ENCODE measurements at places on chromosomes 1 and 21.

DNA sequence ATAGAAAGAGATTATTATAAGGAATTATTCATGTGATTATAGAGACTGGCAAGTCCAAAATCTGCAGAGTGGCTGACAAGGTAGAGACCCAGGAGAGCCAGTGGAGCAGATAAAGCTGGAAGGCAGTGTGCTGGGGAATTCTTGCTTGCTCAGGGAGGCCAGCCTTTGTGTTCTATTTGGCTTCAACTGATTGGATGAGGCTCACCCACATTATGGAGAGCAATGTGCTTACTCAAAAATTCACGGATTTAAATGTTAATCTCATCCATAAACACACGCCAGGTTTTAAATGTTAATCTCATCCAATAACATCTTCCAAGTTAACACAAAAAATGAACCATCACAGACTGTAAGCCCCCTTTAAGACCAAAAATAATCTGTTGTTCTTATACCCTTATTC, 30.2 kb upstream of the PHGDH start:
- DNase-seq = no peak

DNA sequence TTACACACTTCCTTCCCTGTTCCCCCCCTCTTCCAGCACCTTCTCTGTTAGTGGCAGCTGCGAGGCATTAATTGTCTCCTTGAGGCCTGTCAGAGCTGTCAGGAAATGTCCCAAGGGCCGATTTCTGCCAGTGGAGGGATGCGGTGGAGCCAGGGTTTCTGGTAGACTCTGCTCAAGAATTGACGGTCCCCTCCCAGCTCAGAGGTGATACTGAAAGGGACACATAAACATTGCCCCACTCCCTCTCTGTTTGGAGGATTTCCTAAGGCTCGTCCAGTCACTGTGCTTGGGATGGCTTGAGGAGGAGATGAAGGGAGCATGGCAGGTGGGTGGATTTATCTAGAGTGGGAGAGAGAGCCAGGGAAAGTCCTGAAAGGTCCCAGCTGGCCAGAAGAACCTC, 61.4 kb upstream of the CD34 start:
- no peak for DNase-seq

DNA sequence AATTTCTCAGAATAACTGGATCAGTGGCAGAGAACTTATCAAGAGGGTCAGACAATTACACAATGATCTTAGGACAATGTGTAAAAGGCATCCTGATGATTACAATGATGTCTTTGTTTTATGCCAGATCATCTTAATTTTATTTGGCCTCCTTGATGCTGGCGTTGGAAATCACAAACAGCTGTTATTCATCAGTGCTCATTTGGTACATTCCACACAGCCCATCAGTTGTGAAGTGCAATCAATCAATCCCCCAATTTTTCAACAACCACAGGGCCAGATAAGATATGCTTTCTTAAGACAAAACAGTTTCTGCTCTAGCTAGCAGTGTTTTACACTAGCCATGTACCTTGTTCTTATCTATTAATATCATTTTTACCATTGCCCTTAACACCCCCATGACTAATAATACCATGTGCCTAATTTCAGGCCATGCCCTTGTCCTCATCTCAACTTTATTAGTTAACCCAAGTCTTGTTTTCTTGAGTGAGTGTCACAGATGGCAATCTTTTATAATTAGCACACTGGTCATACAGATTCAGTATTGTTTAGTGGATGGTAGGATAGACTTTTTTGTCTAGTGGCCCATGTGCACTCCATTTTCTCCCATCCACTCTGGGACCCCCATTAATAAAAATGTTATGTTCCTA, 40.8 kb upstream of the COL24A1 start:
- no peak for DNase-seq

GRCh38 chr1:78490861-78491450, at the start of gene PTGFR:
TSS of gene PTGFR (plus strand) at chr1:78490974. CDS start at chr1:78492744, 1,770 bp downstream.
- DNase-seq = no peak

- DNase-seq = no peak
Measured at GRCh38 chr1:154733621-154734020, 125.6 kb upstream of the ADAR start.

DNA sequence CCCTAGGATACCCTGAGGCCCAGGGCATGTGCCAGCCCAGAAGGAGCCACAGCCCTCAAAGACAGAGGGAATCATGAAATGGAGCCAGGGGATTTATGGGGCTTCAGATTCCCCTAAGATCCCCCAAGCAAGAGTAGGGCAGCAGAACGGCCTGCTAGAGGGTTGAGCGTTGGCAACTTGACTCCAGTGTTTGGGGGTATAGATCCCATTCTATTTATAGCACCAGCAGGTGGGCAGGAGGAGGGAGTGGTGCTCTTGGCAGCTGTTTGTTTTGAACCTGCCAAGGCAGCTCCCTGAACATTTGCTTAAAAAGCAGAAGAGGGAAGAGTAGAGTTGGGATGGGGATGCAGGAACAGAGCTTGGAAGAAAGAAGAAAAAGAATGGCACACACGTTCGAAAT, 33.7 kb downstream of the GLUL start:
- DNase-seq = no peak
